ENCODE measurements at places on chromosomes 5 and 9.

DNA sequence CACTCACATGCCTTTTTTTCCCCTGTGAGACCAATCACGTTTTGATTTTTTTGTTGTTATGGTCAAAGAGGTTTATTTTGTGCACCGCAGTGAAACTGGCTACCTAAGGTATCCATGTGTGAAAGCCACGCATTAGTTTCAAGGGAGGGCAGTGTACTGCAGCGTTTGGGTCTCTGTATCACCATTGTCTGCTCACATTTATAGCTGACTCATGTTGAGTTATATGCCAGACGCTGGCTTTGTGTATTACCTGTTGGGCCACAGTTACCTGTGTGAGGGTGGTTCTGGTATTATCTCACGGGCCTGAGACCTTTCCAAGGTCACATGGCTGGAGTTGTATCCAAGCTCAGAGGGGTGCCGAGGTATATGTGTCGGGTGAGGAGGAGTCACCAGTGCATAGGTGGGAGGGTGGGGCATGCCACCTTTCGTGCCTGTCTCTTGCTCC is 75.8 kb downstream of the ARHGAP26 start:
- DNase-seq, result no peak

GRCh38 chr5:168612996-168613395 is 33.8 kb upstream of the PANK3 start:
- DNase-seq, result no peak

DNA sequence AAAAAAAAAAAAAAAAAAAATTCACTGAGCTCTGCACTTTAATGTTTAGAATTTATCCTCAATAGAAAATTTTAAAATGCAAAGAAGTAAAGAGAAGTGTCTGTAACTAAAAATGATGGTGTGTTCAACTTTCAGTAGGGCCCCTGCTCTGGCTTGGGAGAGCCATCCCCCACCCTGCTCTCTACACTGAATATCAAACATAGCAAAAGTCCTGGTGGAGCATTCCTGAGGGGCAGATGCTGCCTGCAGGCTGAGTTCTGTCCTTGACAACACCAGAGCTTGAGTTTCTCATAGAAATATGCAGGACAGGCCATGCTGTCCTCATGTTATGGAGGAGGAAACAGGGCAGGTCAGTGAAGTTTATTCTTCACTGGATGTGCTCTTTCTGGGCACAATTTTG is 7.1 kb upstream of the SEMA4D start:
- DNase-seq, result no peak

GRCh38 chr9:107751567-107752210 is 262.1 kb upstream of the KLF4 start:
- DNase-seq, result peak; percentile 59

DNA sequence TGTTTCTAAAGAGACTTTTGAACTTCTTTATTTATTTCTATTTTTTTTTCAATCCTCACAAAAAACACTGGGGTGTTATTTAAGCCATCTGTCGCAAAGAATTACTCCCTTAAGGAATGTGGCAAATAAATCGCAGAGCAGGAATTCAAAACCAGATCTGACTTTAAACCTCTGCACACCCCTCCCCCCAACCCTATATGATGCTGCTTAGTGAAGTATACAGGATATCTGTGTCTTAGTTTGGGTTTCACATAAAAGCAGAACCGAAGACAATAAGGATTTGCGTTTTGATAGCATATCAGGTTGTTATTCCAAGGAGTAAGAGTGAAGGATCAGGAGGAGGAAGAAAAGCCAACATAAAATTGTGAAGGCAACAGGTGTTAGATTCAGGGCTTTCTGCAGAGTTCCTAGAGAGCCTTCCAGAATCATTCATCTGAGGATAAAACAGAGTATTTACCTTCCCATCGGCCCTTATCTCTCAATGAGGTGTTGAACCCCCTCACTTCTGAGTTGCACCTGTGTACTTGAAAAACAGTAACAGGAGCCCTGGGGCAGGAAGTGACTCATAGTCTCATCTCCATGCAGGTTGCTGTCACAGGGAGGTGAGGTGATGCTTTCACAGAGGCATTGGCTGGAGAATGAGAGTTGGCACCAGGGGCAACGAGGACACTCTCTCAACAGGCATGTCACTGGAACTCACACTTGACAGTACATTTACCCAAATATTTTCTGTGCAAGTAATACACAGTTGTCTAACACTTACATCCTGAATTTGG is 33.5 kb upstream of the DMRT3 start:
- DNase-seq, result no peak

- DNase-seq, result peak; percentile 34
These were observed 447.3 kb downstream of the ARHGEF28 start for GRCh38 chr5:74073257-74073656.

DNA sequence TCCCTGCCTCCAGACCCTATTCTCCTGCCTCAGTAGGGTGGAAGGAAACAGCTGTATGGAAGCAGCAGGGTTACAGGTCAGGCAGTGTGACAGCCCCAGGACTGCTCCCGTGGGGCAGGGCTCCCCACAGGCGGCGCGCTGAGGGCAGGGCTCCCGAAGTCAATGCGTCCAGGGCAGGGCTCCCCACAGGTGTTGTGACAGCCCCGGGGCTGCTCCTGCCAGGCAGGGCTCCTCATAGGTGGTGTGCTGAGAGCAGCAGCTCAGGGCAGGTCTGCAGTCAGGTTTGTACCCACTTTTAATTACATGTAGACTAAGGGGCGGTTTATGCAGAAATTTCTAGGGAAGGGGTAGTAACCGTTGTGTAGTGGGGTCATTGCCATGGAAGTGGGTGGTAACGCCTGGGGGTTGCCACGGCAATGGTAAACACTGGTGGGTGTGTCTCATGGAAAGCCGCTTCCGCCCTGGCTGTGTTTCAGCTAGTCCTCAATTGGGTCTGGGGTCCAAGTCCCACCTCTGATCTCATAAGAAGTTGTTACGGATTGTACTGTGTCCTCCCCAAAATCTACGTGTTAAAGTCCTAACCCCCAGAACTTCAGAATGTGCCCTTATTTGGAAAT is 16.7 kb upstream of the TERT start:
- no peak for DNase-seq

- DNase-seq, result peak; percentile 92
These were observed 100.1 kb upstream of the LRRTM2 start for GRCh38 chr5:138975098-138975847.

DNA sequence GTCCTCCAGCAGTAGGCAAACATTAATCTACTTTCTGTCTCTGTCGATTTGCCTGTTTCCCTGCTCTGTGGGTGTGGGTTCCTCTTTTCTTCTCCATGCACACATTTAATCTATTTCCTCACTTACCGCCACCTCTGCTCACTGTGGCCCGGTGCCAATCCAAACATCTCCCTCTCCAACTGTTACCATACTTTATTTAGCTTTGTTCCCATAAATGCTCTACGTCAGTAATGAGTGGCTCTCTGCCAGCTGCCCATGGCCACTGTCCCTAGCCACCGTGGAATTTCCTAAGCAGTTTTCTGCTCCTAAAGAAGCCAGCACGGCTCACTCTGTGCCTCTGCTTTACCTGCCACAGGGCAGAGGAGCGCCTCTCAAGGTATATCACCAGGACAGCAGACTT is 19.5 kb upstream of the GOLPH3 start:
- DNase-seq, result peak; percentile 86
